ENCODE measurements at places on chromosomes 11 and 22.

GRCh38 chr11:104573441-104573990, 324.7 kb downstream of the CASP12 start:
- DNase-seq, result no peak

GRCh38 chr22:24688256-24688655, 85.3 kb downstream of the GGT1 start:
- no peak for DNase-seq

DNA sequence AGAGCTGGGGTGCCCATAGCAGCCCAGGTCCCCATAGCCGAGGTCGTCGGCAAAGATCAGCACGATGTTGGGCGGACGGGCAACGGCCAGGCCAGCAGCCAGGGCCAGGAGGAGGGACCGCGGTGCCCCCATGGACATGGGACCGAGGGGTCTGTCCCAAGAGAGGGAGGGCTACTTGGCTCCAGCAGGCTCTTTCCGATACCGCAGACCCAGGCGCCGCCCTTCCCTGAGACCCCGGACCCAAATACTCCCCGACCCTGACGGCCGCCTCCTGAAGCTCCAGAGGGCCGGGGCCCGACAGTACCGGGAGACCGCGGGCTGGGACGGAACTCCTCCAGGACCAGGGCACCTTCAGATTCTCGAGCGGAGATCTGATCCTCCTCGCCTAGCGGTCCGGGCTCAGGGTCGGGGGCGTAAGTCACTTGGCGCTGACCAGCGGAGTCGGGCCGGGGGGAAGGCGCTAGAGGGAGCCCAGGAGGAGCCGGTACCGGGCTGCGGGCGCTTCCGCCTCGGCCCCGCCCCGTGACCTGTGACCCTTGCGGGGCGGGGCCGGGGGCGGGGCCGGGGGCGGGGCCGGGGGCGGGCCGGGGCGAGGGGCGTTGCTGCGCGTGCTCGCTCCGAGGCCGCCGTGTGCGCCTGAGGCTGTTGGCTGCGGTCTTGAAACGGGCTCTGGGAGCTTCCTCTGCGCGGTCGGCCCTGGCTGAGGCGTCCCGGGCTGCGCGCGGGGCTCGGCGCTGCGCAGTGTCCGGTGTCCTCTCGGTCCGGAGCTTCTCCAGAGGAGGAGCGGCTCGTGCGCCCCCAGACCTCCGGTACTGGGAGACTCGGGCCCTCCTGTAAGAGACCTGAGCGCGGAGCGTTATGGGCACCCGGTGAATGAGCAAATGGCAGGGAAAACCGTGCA, at the start of gene ARSA:
TSS of gene ARSA (minus strand) at position 511 of the 901 bp plus-strand sequence. CDS start at position 138, 373 bp downstream.
- peak; percentile 81 for DNase-seq

DNA sequence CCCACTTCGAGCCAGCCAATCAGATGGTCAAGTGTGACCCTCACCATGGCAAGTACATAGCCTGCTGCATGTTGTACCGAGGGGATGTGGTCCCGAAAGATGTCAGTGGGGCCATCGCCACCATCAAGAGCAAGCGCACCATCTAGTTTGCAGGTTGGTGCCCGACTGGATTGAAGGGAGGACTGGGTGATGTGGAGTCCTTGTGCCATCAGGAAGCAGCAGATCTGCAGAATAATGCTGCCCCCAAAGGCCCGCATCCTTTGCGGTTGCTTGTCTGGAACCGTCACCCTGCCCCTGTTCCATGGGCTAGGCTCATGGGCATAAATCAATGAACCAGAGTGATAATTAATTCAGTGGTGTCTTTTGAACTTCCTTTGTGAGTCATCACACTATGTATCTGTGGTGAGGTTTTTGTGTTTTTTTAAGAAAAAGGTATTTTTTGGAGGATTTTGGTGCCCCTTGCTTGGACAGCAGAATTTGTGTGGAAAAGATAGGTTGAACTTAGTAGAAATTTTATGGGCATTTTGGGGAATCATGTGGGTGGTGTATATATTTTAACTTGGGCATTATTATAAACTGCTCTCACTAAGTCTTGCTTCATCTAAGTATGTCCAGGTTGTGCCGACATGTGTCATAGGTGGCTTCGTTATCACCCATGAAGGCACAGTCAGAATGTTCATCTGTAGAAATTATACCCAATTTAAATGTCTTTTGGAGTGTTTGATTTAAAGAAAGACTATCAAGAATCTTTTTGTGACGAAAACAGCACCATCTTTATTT, 22.3 kb downstream of the LRRC74B start:
- DNase-seq, result no peak

DNA sequence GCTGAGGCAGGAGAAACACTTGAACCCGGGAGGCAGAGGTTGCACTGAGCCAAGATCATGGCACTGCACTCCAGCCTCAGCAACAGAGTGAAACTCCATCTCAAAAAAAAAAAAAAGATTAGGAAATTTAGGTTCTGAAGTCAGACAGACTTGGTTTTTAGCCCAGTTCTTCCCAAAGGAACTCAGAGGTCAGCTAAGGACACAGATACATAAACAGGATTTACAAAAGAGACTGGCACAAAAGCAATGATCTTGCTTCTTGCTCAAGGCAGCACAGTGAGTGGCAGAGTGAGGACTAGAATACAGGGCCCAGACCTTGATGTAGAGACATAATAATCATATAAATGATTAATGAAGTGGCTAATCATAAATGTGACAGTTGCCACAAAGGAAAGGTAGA, 25.4 kb upstream of the RRAS2 start:
- no peak for DNase-seq

DNA sequence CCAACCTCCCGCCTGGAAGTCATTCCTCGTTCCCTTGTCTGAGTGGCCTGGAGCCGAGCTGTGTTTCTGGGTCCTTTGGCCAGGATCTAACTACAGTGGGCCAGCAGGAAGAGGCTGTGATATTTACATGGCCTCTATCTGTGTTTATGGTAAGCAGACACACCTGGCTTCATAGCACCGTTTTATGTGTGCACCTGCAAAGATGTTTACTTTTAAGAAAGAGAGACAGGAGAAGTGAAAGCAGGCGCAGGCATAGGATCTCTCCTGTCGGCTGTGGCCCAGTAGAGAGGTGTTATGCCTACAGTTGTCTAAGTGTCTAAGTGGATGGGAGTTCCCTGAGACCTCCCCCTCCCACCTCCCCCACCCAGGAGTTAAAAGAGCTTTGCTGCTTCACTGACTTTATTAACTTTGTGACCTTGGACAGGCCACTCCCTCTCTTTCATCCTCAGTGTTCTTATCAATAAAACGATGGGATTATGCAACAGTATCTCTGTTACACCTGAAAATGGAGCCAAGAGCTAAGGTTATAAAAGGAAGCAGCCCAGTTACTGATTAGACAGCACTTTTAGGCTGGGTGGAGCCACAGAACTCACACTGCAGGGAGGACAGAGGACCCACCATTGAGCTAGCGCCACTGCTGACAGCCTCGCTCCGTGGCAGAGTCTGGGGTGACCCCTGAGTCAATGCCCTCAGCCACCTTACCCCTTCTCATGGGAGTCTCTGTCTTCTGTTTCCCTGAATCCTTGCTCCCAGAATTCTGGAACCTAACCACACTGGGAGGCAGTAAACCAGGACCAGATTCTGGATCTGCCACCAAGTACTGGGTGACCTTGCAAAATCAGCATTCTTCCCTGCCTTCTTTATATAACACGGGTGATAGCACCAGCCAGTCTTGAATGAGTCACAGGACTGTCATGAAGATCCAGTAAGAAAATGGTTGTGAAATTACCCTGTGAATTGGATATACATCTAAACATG, 22.0 kb downstream of the ST14 start:
- DNase-seq, result peak; percentile 13

- no peak for DNase-seq
Observed at GRCh38 chr22:48100685-48101417, 1338.4 kb downstream of the TBC1D22A start.

- no peak for DNase-seq
Observed at GRCh38 chr11:2671748-2672147, 28.0 kb downstream of the KCNQ1OT1 start.

- no peak for DNase-seq
Observed at GRCh38 chr11:35003658-35004057, 87.2 kb downstream of the PDHX start.

DNA sequence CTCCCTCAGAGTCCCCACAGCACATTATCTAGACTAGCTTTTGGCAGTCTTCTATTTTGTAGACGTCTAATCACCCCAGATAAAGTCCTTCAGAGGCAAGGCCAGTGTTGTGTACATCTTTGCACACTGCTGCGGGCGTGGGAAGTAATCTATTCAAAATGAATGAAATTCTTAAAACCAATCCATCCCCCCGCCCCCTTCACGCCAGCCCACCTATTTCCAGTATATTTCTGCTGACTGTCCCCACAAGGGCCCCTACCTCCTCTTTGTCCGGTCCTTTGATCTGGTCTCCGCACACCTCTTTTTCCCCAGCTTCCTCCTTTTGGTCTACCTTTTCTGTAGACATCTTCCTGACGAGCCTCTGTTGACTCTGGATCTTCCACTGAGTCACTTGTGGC, 375 bp downstream of the BSCL2 start:
- no peak for DNase-seq

DNA sequence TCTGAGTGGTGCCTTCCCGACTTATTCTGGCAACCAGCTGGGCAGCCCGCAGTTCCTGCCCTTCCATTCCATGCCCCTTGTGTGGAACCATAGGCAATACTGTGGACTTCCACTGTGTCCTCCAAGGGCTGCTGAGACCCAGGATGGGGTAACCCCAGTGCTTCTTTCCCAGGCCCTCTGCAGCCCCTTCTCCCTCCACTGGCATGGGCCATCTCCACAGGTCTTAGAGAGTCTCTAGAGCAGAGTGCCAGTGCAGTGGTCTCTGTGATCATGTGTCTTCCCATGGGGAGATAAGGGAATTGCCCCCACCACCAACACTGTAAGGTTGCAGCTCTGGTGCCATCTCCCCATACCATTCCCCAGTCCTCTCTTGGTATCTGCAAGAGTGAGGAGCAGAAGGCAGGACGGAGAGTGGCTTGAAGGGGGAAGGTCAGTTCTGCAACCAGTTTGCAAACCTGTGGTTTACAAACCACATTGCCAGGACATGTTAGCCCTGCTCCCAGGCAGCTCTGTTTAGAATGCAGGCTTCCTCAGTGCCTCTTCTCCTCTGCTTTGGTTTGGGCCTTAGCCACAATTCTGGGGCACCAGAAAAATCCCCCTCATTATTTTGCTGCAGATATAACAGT, 20.9 kb upstream of the DRD2 start:
- DNase-seq, result no peak

DNA sequence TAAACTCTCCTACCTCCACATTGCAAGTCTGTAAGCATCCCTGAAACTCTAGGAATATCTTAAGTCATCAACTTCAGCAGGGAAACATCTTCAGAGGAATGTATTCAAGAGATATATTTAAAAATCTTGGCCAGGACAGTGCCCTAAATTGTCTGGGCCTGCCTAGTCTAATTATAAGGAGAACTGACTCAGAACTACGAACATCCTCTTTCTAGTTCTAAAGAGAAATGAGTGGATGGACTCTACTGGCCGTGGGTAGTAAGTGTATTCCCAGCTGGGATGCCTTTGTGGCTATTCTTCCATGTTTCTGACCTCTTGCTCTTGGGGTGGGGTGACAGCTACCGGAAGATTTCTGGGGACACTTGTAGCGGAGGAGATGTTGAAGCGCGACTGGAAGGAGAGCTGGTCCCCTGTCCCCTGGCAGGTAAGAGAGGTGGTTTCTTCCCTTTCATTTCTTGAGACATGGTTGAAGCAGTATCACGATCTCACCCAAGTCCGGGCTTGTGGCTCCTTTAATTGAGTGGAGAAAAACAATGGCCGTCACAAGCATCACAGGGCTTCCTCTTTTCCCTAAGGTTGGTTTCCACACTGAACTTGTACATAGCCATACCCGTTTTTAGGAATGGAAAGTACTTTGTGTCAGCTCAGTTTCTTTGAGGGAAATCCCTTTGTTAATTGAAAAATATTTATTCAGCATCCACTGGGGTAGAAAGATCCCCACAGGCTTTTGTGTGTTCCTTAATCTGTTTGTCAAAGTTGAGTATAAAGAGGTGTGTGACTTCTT, 97.7 kb upstream of the SORL1-AS1 start:
- DNase-seq, result no peak

DNA sequence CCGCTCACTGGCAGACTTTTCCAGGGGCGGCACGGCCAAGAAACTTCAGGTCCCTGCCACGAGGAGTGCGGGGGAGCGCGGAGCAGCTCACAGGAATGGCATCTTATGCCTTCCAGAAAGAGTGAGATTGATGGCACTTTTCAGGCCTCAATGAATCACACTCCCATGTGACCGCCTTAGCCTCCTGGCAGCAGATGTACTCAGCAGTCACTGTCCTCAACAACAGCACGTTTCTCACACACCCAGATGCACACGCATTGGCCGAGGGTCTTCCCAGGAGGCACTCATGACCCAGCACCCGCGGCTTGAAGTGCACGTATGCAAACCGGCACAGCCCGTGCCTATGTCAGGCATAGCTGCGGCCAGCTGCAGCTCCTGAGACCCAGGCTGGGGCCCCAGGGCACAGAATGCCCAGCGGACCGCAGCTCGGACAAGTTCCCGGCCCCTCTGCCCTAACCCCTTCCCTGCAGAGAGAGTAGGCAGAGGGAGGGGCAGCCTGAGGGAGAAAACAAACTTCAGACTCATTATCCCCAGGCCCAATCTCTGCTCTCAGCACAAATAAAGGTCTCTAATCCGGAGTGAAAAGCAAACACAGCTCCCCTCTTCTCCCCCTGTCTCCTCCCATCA, 48.3 kb downstream of the RPUSD4 start:
- DNase-seq, result no peak

GRCh38 chr22:40853333-40853732, 3.1 kb downstream of the ST13 start:
- no peak for DNase-seq

- DNase-seq, result peak; percentile 52
Observed at GRCh38 chr11:64971421-64972233, at the start of gene MAJIN. Gene MAJIN, minus strand, starts transcription at chr11:64972108. Its CDS starts 12,703 bp downstream, at chr11:64959405.

DNA sequence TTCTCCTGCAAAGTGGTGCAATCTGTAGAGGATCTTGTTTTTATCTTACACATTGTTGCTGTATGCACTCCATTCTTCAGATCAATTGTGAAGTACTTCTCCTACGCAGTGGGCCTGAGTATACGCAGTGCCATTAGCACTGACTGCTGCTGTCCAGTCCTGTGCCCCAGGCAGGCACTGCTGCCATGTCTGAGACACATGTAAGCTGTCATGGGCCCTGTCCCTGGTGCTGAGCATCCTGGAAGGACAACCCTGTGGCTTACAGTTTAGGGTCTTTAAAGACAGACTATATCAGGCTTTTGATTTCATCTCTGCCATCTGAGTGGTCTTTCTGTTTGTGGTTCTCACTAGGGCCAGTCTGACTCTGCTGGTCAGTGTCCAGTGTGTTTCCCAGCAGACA, 44.8 kb upstream of the PTPN5 start:
- no peak for DNase-seq

GRCh38 chr11:934527-934926, 8.9 kb downstream of the AP2A2 start:
- no peak for DNase-seq
